Left renal cortex interstitium (tissue), 4 donors: ENCODE measurements at places on chromosomes 1 and 21. TPM values are rescaled to one million over a fixed set of nuclear protein-coding genes. Genes with fewer than 3 reads are reported as not detected.
A peak's percentile ranks its signal among the peaks of the same experiment; 100 is the strongest.

DNA sequence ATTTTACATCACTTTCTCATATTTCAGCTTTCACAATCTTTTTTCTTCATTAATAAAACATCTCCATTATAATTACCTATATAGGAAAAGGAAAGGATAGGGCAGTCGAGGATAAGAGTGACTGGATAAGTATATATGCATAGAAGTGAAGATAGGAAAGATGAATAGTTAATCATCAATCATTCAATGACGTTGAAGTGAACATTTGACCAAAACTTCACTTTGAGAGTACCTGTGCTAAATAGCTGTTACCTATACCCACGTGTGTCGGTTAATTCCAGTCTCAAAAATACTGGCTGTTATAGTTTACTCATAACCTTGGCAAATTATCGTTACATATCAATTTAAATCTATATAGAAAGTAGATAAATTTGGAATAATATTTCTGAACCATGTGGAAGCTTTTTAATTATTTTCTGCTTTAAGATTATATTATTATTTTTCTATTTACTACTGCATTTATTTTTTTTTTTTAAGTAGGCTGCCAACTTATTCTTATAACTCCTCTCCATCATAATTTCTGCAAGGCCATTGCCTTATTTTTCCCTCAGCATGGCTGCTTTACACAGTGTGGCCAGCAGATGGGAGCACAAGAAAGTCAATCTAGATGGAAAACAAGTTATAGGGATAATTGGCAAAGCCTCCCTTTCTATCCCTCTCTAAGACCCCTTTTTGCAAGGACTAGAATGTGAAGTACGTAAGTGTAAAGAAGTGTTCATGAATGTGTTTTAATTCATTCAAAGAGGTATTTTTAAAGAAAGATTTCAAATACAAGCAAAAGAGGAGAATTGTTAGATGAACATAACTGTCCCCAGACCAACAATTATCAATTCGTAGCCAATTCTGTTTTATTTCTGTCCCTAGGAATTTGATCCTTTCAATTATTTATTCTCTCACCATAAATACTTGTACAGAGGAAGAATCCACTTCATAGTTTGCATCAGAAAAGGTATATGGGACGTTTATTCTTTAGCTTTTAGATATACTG lies 290.4 kb downstream of the KCNT2 start:
- no peak for DNase-seq

- DNase-seq: no peak
These were observed 18.9 kb upstream of the BATF3 start for GRCh38 chr1:212718499-212718898.

- DNase-seq: no peak
These were observed 363.0 kb downstream of the ZP4 start for GRCh38 chr1:237527761-237528160.

The STIL gene
- 9.0 TPM for polyA plus RNA-seq

The E2F2 gene
- polyA plus RNA-seq: 4.6 TPM

GRCh38 chr1:156126043-156126629 lies 11.6 kb downstream of the LMNA start:
- DNase-seq: no peak

GRCh38 chr1:71916894-71917293 lies 365.4 kb downstream of the NEGR1 start:
- no peak for DNase-seq

DNA sequence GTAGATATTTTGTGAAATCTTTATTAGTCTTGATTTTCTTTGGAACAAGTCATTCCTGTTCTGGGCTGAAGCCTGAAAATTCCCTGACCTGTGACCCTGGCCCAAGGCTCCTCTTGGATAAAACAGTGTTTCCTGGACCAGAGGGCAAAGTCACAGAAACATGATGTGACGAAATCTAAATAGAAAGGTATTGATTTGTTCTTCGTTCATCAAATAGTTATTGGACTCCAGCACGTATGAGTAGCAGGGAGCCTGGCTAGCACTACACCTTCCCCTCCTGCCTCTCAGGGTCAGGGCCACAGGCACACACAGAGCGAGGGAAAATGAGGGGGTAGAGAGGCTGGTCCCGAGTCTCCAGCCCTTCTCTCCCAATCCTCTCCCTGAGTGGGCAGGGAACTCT lies 1.7 kb upstream of the CLDN14 start:
- DNase-seq: no peak

GRCh38 chr1:215458562-215458961 lies 108.5 kb upstream of the KCTD3 start:
- no peak for DNase-seq

GRCh38 chr1:234543442-234544086 lies 64.6 kb upstream of the TARBP1 start:
- DNase-seq: no peak

The FAM167B gene
- polyA plus RNA-seq: 8.6 TPM

DNA sequence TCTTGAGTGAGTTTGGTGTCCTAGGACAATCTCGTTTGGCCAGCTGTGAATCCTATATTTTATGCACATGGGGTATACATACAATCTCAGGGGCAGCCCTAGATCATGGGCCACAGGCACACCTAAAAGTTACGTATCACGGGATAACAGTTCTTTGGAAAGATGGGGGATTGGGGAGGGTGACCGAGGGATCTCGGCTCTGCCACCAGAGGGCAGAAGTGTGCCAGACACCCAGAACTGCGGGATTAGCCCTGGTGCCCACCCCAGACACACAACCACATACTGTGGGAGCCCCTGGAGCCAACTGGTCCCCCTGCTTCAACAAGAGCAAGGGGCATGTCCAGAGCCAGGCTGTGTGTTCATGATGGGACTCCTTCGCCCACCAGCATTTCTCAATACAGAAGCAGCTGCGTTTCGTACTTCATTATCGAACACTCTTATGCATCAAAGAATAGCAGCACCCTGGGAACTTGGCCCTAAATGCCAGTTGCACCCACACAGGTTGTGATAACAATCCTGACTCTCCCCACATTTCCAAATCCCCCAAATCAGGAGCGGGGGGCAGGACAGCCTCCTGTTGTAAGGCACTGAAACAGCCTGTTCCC lies 37.4 kb downstream of the TMCO4 start:
- DNase-seq: no peak

DNA sequence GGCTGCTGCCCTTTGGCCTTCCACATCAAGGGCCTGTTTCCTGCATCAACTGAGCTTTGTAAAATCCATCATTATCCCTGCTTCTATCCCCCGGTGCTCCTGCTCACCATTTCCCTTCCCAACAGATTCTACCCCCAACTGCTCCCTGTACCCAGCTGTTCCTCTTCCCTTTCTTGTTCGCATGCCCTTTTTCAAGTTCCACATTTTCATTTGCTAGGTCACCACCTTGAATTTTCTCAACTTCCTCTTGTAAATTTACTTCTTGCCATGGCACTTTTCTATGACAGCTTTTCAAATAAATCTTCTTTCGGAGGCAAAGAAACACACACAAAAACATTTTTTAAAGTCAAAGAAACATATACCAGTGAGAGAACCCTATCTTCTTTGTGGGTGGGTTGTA lies 330.5 kb upstream of the ADGRL2 start:
- no peak for DNase-seq

DNA sequence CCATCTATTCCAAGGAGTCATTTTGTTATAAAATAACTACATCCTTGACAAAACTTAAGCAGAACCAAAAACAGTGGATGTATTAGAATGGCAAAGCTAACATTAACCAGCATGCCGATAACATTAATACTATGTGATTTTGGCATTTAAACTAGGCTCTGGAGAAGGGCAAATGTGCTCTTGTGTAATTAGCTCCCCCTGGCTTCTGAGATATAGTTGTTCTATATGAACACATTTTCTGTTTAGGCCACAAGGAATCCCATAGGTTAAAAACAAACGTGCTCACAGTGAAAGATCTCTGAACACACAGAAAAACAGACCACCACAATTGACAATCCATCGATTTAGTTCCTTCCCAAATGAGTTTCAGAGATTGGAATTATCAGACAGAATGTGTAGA lies 57.4 kb upstream of the TARS2 start:
- DNase-seq: no peak

DNA sequence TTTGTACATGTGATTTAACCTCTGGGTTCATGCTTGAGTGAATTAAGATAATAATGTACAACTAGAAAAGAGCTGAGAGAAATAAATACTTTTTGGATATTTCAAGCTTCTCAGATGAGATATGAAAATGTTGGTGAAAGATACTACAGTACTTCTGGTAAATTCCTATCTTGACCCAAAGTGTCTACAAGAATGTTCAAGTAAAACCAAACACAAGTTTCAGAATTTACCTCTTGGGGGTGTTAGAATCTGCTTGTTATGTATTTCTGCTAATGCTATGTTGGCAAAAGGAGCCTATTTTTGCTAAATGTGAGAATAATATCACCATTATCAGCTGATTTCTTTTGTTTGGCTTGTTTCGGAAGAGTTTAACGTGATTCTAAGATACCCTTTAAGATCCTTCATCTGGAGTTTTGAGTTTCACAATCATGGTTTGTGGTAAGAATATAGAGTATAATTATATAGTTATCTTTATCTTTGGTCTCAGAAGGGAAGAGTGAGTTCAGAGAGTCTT lies 388.5 kb downstream of the LMO4 start:
- no peak for DNase-seq

The IL19 gene
- polyA plus RNA-seq: 1.0 TPM

DNA sequence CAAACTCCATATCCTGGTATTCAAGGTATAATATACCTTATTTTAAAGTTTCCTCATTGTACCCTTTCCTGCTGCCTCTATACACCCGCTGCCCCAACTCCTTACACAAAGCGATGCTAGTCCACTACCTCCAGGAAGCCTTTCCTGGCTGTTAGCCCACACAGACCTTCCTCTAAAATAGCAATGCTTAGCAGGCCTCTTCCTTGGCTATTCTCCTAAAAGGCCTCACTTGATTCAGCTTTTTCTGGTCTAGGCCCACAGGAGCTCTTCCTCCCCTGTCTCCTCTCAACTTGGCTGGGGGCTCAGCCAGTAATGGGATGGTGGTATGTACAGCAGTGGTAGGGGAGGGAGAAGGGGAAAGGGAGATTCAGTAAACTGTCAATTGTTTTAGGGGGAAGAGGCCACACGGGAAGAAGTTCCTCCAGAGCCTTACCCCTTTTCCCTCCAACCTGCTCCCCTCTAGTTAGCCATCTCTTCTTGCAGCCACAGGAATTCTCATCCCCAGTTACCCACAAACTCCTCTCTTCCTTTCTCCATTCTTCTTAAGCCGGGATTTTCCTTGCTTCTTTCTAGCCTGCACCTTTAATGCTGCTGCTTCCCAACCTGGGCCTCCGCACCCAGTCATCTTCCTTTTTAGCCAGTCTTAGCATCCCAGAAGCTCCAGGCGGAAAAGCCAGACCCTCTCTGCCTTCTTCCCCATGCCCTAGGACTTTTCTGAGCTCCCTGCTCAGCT lies 2.6 kb downstream of the LRRC41 start:
- no peak for DNase-seq

DNA sequence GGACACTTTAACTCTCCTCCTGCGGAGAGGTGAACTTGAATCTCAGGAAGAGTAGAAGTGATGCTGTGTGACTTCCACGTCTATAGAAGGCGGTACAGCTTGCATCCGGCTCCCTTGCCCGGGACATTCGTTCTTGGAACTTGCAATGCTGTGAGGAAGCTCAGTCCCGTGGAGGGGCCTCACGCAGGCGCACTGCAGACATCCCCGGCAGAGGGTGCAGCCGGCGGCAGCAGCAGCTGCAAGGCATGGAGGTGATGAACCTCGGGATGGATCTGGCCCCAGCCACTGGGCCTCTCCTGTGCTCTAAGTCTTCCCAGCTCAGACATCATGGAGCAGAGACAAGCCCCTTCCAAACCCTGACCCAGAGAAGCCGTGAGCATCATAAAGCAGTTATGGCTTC lies 61.8 kb upstream of the SOD1 start:
- no peak for DNase-seq

GRCh38 chr1:70221238-70222121 lies at the start of gene SRSF11:
Gene SRSF11, plus strand, starts transcription at chr1:70221380. Its CDS starts 257 bp downstream, at chr1:70221637.
- DNase-seq: peak; percentile 91

DNA sequence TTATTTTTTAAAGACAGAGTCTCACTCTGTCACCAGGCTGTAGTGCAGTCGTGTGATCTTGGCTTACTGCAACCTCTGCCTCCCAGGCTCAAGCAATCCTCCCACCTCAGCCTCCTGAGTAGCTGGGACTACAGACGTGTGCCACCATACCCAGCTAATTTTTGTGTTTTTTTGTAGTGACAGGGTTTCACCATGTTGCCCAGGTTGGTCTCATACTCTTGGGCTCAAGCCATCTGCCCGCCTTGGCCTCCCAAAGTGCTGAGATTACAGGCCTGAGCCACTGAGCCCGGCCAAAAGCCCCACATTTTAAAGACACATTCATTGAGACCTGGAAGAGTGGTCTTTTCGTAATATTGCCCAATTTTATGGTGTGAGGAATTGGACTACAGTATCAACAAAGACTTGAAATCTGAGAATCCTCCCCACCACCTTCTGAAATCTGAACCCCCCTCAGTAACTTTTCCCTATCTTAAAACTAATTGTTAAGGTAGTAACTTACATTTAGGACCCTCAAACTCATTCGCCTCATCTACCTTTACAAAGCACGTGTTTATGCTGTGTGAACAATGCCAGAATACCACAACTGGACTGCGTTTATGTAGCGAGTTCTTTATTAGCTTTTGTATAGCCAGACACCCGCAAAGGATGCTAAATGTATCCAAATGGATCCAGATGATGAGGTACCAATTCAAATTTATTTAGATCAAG lies 2.7 kb downstream of the ERRFI1 start:
- DNase-seq: no peak

The CELA3A gene
- polyA plus RNA-seq: not detected

- DNase-seq: no peak
These were observed 42.0 kb downstream of the RGS21 start for GRCh38 chr1:192358822-192359221.

GRCh38 chr1:239896569-239896968 lies 195.1 kb upstream of the FMN2 start:
- DNase-seq: no peak

The PDE4B gene
- polyA plus RNA-seq: 8.7 TPM

The NTRK1 gene
- 1.0 TPM for polyA plus RNA-seq

GRCh38 chr1:1402072-1402900 lies 3.2 kb upstream of the CCNL2 start:
- no peak for DNase-seq

The ATP1A4 gene
- 0.43 TPM for polyA plus RNA-seq

DNA sequence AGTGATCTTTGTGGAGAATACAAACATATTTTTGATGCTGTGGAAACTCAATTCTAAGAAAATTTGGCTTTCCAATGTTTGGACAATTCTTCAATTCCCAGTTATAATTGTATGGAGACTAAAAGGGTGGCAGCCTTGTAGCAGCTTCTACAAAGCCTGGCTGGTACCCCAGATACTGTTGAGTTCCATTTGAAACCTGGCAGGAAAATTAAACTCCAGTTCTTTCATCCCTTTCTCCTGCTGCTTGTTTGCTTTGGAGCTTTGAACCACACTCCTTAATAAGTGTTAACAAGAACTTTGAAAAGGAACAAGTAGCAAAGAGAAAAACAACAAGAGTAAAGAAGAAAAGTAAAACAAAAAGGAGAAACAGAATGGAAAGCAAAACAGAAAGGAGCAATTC lies 172.6 kb upstream of the ADAMTS5 start:
- DNase-seq: no peak

- DNase-seq: no peak
These were observed 107.0 kb downstream of the PTPN14 start for GRCh38 chr1:214444182-214444939.
